Esophagus squamous epithelium (tissue), 5 donors: ENCODE measurements at places on chromosomes 3 and 15.

- DNase-seq = no peak
These were observed 142.3 kb upstream of the CHL1 start for GRCh38 chr3:54240-54639.

DNA sequence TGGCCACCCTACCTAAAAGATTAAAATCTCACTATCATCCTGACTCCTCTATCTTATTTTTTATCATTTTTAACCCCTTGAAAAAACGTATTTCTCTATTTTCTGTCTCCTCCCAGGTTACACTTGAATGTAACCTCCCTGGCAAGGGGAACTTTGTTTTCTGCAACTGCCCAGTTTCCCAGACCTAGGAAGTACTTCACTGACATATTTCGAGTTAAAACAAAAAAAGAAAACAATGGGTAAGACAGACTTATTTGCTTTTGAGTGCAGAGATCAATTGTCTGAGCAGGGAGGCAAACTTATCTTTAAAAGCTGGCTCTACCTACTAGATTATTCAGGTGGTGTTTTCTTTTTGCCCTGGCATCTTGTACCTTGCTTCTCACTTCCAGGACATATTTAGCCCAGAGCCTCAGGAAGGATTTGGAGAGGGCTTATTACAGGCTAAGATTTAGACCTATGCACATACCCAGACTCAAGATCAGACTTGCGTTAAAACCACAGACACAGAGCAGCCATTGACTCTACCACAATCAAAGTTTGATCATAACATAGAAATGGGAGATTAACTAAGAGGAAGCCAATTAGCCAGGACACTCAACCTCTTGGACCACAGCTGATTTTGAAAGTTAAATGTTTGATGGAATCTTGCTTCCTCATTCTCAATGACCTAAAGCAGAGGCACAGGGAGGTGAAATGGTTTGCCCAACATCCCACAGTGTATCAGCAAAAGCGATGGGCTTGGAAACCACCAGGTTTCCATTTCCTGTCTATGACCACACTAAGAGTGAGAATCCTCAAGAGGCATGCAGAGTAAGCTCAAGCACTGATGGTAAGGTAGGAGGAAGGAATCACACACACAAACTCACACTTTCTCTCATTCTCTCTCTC is 169.5 kb upstream of the THBS1 start:
- no peak for DNase-seq

DNA sequence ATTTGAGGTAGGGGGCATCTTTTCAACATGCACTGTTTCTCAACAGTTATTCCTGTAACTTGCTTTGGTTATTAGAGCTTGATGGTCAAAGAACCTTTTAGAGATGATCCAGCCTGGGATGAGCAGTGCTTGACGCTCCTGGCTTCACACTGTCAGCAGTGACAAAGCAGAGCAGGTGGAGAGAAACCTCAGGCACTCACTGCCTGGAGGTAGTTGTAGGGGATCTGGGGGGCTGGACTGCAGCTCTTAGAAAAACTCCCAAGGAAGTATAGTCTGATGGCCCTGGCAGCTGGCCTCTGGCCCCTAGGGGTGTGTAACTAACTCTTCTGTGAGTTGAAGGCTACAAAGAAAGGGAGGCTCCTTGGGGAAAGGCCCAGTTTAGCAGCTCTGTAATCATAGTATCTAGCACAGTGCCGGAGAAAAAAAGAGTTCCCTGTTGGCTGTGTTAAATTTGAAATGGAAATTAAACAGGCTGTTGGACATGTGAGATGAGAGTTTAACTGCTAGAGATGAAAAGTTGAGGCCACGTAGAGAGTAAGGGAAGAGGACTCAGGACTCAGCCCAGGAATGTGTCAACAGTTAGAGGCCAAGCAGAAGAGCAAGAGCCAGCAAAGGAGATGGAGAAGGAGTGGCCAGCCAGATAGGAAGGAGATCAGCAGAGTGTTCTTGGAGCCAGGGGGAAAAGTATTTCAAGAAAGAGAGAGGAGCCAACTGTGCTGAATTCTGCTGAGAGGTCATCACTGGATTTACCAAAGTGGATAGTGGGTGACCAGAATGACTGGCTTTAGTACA is 14.2 kb downstream of the OXNAD1 start:
- DNase-seq = no peak

- no peak for DNase-seq
These were observed 52.4 kb downstream of the KLF13 start for GRCh38 chr15:31379042-31379441.

- no peak for DNase-seq
These were observed 11.0 kb downstream of the LYSMD2 start for GRCh38 chr15:51726302-51727073.

DNA sequence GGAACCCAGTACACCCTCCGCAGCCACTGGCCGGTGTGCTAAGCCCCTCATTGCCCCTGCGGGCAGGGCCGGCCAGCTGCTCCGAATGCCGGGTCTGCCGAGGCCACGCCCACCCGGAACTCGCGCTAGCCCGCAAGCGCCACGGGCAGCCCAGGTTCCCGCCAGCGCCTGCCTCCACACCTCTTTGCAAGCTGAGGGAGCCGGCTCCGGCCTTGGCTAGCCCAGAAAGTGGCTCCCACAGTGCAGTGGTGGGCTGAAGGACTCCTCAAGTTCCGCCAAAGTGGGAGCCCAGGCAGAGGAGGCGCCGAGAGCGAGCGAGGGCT is 81.4 kb upstream of the BCHE start:
- DNase-seq = no peak

DNA sequence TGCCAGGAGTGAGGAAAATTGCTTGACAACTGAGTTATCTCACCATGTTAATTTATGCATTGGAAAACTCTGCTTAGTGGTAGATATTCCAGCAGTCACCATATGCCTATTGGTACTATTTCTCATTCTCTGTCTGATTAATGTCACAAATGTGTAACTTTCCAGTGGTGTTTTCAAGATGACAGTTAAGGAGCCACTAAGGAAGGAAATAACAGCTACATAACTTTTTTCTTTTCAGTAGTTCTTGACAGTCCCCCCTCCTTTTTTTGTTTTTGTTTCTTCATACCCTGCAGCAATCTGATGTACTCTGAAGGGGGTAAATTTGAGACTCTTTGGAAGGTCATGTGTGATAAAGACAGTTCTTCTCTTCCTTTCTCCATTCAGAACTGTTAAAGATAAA is 13.1 kb downstream of the RASA2 start:
- DNase-seq = no peak

GRCh38 chr3:46713050-46713897 is 4.4 kb downstream of the PRSS50 start:
- no peak for DNase-seq

DNA sequence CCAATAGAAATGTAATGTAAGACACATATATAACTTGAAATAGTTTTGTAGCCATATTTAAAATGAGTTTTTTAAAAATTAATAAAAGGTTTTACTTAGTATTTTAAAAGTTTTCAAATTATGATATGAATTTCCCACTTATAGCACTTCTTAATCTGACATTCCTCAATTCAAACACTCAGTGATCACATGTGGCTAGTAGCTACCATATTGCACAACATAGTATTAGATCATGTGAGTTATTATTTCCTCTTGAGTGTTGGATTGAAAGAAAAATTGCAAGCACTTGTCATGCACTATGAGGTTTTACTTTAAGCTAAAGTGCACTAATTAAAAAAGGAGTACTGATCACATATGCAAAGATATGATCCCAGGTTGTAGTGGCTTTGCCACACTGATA is 453.4 kb upstream of the ROBO2 start:
- DNase-seq = no peak

DNA sequence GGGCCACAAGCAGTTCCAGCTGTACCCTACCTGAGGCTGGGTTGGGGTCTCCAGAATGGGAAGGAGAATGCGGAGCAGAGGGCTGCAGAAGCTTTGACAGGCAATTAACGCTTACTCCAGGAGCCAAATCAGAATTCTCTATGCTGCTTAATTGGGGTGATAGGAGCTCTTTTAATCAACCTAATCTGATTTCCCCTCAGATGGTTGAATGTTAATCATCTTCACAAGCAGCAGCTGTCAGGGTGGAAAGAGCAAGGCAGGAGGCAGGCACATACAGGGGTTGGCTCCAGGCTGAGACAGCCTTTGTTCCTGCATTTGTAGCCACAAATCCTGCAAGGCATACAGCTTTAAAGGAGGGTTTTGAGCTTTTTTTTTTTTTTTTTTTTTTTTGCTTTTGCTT is 2.6 kb downstream of the CILP start:
- no peak for DNase-seq

- DNase-seq = no peak
These were observed 423.6 kb downstream of the OTOL1 start for GRCh38 chr3:161920196-161920595.

DNA sequence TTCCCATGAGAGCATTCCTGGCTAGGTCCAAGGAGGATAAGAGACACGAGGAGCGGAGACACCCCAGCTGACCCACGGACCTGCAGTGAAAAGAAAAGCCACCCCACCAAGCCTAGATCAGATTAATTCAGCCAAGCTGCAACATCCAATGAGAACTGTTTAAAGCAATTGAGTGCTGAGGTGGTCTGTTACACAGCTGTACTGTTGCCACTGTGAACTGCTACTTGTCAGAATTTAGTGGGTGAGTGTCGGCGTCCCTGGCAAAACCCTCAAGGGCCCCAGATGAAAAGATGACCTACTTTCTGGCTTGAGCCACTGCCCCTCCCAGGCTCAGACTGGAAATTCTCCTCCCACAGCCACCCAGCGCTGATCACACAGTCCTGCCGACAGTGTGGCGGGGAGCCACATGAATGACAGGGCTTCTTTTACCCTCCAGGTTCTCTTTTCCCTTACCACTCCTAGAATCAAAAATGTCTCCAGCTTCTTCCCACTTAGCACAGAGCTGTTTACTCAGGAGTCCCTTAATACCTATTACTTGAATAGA is 26.4 kb upstream of the KBTBD12 start:
- DNase-seq = no peak

DNA sequence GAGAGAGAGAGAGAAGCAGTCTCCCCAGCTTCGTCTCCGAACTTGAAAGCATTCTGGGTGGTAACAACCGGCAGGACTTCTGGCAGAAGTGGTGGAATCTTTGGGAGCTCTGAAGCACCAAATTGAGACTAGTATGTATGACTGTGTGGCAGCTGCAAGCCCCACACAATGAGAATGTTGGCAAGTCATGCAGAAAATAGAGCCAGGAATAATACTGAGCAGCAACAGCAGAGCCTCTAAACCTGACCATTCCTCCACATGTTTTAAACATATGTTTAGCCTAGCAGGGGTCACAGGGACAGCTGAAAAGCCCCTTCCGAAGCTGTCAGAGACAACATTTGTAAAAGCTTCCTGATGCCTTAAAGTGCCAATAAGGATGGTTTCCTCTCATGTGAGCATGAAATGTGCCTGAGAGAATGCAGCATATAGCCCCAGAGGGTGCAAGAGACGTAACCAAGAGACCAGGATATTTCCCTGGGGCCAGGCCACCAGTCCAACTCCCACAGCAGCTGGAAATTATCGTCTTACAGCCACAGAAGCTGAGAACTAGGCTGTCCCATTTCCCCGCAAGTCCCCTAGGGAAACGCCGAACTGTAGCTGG is 178.6 kb upstream of the CCDC54 start:
- no peak for DNase-seq

- no peak for DNase-seq
These were observed 44.2 kb upstream of the TPM1 start for GRCh38 chr15:62998262-62998890.

- DNase-seq = no peak
These were observed 19.1 kb upstream of the EPB42 start for GRCh38 chr15:43239732-43240491.

DNA sequence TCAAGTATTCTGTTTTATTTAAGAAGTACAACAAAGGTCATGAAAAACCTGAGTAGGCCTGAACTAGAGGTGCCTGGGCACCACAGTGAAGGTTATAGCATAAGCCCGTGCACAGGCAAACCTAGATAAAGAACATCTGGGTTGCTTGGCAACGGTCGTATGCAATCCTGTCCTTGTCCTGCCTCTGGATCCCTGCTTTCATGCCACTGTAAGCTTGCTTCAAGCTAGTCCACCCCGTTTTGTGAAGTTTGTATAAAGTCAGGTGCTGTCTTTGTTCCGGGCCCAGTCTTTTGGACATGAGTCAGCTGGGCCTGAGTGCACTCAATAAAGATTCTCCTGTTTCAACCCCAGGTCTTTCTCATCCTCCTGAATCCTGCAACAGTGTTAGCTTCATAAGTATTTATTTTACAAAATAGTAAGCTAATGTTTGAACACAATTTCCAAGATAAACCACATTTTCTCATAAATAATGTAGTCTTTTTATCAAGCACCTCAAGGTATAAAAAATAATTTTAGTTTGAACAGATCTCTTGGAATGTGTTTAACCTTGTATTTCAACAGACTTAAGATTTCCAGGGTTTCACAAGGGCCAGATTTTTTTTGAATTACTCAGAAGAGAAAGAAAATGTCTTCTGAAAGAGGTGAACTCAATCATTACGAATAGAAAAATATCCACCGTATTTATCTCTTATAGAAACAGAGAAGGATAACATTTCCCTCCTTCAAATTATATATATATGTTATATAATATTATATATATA is 14.3 kb upstream of the SLC9C1 start:
- no peak for DNase-seq

DNA sequence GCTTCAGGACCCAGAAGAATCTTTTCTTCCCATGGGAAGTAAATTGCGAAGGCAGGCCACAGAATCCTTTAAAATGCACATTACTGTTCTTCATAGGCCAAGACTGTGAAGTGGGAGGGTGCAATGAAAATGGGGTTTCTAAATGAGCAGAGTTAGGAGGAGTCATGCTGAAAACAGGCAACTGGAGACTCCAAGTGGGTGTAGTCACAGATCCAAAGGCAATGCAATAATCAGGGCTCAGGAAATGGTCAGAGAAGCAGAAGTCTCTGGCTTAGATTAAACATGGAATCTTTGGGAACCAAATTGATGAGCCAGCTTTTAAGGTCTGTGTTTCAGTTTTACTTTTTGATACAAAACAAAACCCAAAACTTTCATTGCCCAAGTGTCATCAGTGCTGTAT is 37.6 kb downstream of the HHLA2 start:
- no peak for DNase-seq

- DNase-seq = no peak
These were observed 255.0 kb downstream of the OCA2 start for GRCh38 chr15:27844018-27844666.
